ENCODE measurements at places on chromosomes 16 and 17.

GRCh38 chr16:58280846-58281301 is 14.0 kb downstream of the PRSS54 start:
- DNase-seq: no peak

DNA sequence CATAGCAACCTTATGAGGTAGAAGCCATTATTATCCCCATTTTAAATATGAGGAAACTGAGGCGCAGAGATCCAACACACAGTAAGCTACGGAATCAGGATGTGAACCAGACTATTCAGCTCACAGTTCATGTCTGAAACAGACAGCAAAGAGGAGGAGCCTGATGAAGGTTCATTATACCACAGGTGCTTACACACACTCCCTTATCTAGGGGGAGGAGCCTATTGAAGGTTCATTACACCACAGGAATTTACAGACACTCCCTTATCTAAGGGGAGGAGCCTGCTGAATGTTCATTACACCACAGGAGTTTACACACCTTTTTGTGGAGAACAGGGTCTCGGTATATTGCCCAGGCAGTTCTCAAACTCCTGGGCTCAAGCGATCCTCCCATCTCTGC is 21.9 kb downstream of the C16orf95 start:
- DNase-seq: peak; percentile 8

- DNase-seq: peak; percentile 4
Observed at GRCh38 chr17:9645851-9646545, 681 bp downstream of the USP43 start.

DNA sequence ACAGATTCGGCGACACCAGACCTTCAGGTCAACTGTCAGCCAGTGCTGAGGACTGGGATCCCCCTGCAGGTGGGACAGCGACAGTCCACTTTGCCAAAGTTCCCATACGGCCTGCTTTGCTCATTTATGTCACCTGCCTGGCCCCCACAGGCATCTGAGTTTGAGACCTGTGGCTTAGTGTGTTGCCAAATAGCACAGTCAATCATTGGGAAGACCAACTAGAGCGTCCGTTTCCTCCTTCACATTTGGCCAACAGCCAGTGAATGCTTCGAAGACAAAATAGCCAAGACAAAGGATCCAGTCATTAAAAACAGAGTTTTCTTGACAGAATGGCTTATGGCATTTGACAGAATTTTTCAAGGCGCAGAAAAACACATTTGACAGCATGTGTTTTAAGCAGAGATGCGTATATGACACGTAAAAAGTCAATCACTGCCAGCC is 113.8 kb downstream of the ABCC12 start:
- no peak for DNase-seq

DNA sequence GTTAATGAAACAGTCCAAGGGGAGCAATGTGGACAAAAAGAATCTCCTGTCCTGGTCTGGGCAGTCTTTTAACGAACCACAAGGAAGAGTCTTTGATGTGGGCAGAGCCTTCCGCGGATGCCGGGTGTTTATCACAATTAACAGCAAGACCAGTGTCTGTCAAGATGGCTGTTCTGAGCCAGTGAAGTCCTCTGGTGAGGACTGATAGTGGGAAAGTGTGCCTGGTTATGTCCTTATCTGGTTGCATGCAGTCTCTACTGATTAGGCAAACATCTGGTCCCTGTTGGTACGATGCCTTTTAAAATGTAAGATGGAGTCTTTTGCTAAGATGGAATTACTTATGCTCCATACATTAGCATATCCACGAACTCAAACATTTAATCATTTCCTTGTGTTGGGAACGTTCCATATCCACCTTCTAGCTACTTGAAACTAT is 88.5 kb downstream of the ZNF18 start:
- DNase-seq: no peak

DNA sequence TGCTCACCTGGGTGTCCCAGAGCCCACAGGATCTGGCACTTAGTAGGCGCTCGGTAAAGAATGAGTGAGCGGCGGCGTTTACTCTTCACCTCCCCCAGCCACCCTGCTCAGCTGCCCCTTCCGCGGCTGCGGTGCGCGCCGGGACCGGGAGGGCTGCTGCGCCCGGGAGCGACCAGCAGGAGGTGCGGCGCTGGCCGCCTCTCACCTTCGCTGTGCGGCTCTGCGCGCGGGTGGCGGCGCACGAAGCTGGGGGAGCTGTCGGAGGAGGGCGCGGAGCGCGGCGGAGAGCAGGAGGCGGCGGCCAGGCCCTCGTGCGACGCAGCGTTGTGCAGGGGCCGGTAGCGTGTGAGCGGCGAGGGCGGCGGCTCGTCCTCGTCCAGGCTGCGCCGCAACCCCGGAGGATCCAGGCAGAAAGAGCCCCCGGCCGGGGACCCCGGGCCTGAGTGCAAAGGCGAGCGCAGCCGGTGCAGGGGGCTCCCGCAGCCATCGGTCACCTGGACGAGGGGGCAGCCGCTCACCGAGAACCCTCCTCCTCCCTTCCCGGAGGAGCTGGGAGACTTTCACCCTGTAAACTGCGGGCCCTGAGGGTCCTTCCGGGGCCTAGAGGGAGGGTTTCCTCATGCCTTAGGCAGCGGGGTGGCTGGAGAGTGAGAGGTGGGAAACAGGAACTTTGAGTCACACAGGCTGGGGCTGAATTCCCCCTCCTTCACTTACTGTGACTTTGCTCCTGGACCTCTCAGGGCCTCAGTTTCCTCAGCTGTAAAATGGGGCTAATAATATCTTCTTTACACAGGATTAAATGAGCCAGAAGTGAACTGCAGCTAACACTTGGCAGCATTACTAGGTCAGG is 12.5 kb downstream of the SAMD14 start:
- DNase-seq: no peak

- no peak for DNase-seq
Observed at GRCh38 chr16:8919934-8920462, 37.8 kb downstream of the LITAFD start.

GRCh38 chr16:53504665-53505064 is 1.7 kb upstream of the AKTIP start:
- DNase-seq: no peak

Data from inflammatory macrophage treated with lipopolysaccharide for 1 hour (primary cell).